ENCODE measurements at places on chromosomes 2 and 18.
A peak's percentile ranks its signal among the peaks of the same experiment; 100 is the strongest.

GRCh38 chr18:6331872-6332271, 82.8 kb downstream of the L3MBTL4 start:
- DNase-seq, result no peak

DNA sequence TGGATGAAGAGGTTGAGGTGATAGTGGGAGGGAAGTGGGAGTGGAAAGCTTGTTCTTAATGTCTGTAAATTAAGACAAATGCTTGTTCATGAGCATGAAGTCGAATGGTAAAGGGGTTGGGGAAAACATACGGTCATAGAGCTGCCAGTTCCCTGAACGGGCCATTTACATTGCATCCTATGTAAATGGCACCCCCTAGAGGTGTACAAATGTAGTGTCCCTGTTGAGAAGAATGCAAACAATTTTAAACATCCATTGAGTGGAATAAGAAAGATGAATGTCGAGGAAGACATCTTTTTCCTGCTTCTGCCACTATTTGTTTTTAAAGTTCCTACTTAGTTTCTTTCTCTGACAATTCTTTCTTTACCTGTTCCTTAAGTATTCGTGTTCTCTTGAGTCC, 155.7 kb downstream of the RDH14 start:
- DNase-seq, result no peak

DNA sequence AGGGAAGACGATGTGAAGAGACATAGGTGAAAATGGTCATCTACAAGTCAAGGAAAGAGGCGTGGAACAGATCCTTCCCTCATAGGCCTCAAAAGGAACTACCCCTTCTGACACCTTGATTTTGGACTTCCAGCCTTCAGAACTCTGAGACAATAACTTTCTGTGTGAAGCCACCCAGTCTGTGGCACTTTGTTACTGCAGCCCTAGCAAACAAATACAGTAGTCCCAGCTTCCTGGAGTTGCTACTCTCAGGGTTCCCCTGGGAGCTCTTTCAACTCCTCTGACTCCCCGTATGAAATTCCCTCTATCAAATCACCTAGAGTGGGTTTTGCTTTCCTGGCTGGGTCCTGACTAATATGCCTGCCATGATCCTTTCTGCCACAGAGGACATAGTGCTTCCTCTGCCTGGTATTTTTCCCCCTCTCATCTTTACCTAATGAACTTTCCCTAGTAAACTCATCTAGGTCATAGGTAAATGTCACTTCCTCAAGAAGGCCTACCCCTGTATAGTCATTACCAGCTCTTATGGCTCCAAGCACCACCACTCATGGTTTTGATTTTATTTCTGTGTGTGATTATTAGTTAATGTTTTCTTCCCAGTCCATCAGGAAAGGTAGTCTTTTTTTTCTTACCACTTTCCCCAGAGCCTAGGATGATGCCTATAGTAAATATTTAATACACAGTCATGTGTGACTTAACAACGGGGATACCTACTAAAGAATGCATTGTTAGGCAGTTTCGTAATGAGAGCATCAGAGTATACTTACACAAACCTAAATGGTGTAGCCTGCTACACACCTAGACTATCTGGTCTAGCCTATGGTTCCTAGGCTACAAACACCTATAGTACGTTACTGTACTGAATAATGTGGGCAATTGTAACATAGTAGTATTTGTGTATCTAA, 111.5 kb upstream of the LGALSL start:
- DNase-seq, result no peak

GRCh38 chr2:25617948-25618646, 55.3 kb downstream of the DTNB start:
- DNase-seq, result no peak

DNA sequence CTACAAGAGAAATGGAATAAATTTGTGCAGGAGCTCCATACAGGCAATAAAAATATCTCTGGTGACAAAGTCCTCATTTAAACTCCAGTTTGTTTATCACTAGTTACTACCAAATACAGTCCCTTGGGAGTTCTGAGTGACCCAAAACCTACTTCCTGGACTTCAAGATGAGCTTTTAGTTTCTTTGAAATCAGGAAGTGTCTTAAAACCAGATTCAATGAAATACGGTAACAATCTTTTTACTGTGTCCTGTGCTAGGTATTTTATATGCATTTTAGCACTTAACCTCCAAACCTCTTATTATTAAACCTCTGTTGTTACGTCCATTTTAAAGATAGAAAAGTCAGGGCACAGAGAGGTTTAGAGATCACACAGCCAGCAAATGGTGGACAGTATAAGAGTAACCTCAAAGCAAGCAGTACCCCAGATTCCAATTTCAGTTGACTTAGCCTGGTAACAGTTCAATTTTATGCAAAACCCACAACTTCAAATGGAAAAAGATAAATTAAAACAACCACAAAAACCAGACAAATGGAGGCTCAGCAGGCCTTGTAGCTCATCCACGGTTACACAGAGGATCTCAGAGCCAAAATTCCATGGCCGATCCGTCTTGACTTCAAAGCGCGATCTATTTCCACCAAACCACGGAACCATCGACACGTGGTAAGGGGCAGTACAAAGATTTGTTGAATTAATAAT, 1.3 kb upstream of the KCMF1 start:
- DNase-seq, result peak; percentile 7

DNA sequence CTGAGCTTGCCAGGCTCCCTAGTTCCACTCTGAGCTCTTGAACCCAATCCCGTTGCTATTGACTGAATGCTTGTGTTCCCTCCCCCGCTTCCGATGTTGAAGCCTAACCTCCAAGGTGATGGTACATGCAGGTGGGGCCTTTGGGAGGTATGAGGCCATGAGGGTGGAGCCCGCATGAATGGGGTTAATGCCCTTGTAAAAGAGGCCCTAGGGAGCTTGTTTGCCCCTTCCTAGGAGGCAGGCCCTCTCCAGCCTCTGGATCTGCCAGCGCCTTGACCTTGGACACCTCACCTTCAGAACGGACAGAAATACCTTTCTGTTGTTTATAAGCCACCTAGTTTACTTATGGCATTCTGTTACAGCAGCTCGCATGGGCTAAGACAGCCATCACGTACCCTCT, 71.6 kb downstream of the TFCP2L1 start:
- no peak for DNase-seq

DNA sequence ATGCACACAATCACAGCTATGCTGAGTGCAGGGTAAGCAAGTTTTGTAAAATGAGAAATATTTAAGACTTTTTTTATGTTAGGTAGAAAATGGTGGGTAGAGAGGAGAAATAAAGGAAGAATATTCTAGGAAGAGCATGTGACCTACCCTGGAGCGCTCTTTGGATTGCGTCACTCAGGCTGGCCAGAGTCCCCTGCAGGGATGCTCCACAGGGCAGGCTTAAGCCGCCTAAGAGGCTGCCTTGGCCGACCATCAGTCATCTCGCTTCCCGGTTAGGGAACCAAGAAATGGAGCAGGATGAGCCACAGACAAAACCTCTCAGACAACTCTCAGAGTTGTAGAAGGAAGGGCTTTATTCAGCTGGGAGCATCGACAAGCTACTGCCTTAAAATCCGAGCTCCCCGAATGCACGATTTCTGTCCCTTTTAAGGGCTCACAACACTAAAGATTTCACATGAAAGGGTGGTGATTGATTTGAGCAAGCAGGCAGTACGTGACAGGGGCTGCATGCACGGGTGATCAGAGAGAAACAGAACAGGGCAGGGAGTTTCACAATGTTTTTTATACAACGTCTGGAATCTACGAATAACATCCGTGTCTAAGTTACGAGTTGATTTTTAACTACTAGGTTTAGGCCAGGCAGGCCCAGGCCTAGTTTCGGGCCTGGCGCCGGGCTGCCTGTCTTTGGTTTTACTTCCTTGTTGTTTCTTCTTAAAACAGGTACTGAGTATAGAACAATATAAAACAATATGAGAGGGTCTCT, 1072.0 kb downstream of the CBLN2 start:
- DNase-seq, result no peak

GRCh38 chr18:63070767-63071502, 248.6 kb downstream of the BCL2 start:
- no peak for DNase-seq

DNA sequence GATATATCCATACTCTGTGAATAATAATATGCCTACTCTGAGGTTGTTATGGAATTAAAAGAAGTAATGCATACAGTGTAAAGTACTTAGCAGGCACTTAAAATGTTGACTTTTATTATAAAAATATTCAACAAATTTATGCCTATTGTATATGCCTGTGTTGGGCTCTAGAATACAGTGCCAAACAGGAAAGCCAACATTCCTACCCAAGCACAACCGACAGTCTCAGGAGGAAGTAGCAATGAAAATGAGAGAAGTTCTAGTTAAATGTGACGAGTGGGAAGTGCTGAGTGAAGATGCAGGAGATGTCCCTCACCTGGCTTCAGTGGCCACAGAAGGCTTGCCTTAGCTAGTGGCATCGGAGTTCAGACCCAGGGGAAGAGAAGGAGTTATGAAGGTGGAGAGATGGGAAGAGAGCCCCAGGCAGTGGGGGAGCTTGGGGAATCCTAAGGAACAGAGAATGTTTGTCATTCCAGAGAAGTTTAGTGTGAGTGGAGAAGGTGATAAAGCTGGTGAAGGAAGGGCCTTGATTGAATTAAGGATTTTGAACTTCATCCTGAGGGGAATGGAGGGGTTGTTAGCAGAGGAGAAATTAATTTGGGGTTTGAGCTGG, 105.4 kb upstream of the CNGA3 start:
- no peak for DNase-seq

GRCh38 chr2:59690849-59691248, 862.6 kb downstream of the BCL11A start:
- no peak for DNase-seq

DNA sequence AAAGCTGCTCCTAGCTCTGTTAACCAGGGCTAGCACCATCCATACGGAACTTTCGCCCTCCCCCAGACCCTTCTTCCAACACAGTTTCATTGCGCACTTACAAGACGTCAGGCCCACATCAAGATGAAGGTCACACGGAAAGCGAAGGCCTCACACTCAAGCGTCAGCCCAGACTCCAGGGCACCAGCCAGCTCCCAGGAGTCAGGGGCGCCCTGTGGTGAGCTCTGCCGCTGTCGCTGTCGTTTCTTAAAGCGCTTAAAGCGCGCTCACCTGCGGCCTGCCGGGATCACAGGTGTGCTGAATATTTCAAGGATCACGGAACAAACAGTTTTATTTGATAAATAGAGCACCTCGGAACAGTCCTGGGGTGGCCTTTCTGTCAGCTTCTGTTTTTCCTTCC, 163.1 kb downstream of the CDH20 start:
- no peak for DNase-seq

DNA sequence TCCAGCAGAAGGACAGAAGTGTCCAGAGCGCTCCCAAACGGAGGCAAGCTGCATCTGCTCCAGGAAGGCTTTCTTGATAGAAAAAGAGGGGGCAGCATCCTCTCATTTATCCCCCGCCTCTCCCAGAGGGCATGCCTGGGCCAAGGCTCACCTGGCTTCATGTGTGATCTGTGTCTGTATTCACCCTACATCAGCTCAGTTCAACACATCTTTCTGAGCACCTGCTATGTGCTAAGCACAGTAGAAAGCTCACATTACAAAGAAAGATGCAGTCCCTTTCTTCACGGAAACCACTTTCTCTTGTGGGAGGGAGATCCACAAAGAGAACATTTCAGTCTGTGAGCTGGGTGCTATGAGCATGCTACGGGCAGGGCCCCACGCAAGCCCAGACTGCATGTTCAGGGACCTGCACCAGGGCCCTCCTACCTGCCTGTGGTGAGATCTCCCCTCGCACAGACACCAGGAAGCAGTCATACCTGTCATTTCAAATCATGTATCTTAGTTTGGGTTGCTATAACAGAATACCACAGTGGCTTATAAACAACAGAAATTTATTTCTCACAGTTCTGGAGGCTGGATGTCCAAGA, 90.7 kb downstream of the PDCL3 start:
- DNase-seq, result no peak

- DNase-seq, result no peak
These were observed 7.4 kb downstream of the PTGR3 start for GRCh38 chr18:75201282-75202270.

- DNase-seq, result no peak
These were observed 565.7 kb downstream of the ZEB2 start for GRCh38 chr2:143954186-143954585.

DNA sequence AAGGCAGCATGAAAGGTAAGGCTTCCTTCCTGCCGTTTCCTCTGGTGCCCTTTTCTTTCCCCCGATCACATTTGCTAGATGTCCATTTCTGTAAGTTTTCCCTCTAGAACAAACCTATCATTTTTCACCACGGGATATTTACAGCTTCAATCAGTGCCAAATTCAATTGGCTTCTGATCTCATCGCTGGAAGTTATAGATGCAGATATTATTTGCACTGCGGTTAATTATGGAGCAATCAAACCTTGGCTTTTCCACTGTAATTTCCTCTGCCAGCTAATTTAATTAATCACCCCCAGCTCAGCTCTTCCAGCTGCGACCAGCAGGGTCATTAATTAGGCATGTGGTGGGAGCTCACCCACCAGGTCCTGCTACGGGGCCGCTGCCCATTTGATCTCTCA, 86.1 kb downstream of the GBX2 start:
- DNase-seq, result no peak

DNA sequence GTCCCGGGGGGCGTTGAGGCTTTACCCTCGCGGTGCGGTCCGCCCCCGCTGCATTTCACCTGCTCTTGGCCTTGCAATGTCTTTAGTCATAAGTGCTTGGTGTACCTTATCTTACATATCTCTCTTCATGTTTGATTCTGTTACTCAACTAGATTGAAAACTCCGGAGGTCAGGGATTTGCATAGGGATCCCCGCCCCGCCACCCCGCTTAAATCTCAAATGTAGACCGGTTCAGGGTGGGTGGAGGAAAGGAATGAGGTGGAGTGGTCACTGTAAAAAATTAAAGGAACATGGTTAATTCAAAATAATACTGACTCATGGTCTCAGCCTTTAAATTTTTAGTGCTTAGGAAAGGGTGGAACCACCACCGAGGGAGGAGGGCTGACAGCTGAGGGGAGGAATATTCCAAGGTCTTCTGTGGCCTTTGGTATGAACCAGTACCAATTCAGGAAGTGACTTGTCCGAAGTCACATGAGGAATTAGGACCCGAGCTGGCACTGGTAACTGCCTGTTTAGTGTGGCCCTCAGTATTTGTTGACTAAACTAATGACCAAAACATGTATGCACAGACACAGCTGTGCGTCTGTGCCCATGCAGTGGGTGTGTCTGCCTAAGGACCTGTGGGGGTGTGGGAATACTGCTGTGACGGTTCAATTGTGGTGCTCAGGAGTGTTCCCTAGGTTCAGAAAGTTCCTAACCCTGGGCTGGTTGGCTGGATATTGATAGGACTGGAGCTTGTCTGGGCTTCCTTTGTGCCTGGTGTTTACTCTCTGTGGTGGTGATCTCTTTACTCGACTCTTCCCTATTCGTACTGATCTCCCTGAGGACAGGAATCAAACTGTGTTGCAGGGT, 1.0 kb downstream of the PLEKHB2 start:
- DNase-seq, result no peak

DNA sequence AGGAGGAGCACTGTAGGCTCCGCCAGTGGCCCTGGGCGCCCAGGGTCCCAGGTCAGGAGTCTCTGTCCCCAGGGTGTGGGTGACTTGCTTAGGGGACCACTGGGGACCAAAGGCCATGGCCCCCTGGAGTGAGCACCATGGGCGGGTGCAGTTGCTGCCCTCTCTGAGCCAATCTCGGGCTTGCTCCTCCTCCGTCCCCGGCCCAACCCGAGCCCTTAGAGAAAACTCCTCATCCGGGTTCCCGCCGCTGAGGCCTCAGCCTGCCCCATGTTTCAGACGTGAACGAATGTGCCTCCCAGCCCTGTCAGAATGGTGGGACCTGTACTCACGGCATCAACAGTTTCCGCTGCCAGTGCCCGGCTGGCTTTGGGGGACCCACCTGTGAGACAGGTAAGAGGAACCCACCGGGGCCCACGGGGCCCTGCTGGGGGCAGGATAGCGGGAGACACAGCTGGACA, 38.6 kb downstream of the SNED1 start:
- DNase-seq, result no peak
